Frontal cortex (tissue), 4 donors: ENCODE measurements at places on chromosomes 3 and 15. TPM values are rescaled to one million over a fixed set of nuclear protein-coding genes. Genes with fewer than 3 reads are reported as not detected.

DNA sequence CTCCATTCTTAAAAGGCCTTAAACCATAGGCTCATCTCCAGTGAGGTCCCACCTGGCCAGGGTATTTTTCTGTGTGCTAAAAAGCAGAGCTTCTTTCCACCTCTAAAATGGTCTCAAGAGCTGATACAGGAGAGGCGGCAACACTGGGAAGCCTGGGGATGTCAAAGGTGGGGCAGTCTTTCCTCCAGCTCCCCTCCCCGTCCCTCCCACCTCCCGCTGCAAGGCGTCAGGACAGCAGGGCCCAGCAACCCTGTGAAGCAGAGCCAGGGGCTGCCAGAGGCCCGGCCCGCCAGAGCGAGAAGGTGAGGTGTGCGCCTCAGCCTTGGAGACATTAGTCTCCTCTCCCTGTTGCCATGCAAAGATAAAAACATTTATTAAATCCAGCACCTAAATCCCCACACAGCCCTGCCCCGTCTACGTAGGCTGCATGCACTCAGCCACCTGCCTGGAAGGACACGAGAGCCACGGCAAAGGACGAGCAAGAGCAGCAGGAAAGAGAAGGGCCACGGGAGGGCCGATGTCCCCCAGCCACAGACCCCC, 75.6 kb downstream of the FAM174B start:
- DNase-seq = no peak

GRCh38 chr3:192339214-192339613, 388.1 kb downstream of the FGF12 start:
- no peak for DNase-seq

DNA sequence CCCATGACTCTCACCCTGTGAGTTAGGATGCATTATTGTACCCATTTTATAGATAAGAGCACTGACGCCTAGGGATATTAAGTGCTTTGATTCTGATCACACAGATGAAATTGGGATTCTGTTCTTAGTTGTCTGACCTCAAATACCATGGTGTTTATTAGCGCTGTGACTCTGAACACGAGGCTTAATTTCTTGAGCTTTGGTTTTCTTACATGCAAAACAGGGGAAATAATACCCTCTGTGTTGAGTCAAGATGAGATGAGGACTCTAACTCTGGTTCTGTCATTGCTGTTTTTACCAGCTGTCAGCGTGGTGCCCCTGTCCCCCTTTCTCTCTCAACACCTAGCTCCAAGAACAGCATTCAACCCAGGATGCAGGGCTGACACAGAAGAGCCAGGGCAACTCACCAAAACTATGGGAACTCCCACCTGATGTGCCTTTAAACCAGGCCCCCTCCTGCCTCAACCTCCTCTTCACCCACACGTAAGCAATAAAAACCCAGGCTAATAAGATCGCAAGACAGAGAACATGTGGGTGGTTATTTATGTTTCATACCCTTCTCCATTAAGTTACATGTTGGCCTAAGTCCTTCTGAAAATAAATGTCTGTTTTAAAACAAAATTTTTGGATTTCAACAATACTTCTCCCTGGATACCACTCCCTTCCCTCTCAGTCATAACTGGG, 100.1 kb upstream of the SPATA12 start:
- no peak for DNase-seq

- DNase-seq = peak; percentile 59
These were observed 717 bp downstream of the PXK start for GRCh38 chr3:58333206-58334012.

GRCh38 chr15:39786447-39787056, 3.9 kb upstream of the FSIP1 start:
- DNase-seq = peak; percentile 31

- DNase-seq = no peak
These were observed 282.3 kb downstream of the CNTN6 start for GRCh38 chr3:1375145-1375544.

DNA sequence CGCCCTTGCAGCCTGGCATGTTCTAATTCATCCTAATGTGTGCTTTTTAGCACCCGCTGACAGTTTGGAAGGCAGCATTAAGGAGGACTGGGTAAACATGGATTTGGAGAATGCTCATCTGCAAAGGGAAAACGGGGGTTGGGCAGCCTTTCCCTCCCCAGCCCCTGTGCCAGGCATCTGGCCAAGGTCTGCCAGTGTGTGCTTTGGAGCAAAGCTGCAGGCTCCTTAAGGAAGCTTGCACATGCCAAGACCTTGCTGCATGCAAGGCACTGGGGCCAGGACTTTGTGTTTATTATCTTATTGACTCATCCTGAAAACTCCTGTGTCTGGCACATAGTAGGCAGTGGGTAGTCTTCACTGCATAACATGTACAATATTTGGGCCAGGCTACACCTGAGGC, 20.1 kb downstream of the FAM3D start:
- no peak for DNase-seq

DNA sequence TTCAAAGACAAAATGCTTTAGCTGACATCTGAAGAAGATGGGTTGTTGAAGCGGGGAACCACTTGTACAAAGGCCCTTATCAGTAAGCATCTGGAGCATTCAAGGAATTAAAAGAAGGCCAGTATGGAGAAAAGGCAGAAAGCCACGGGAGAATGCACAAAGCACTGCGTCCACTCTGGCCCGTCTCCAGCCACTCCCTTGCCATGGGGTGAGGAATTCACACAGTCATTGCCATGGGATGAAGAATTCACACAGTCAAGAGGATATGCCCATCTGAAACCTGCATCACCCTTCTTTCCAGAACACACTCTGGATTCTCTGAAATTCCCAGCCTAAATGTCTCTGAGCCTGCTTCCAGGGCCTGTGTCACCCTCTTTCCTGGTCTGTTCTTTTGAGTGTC, 26.7 kb upstream of the STAG1 start:
- no peak for DNase-seq

GRCh38 chr15:38652183-38652794, 87.7 kb upstream of the RASGRP1 start:
- no peak for DNase-seq

GRCh38 chr3:172516318-172517214, 6.7 kb downstream of the TNFSF10 start:
- no peak for DNase-seq

DNA sequence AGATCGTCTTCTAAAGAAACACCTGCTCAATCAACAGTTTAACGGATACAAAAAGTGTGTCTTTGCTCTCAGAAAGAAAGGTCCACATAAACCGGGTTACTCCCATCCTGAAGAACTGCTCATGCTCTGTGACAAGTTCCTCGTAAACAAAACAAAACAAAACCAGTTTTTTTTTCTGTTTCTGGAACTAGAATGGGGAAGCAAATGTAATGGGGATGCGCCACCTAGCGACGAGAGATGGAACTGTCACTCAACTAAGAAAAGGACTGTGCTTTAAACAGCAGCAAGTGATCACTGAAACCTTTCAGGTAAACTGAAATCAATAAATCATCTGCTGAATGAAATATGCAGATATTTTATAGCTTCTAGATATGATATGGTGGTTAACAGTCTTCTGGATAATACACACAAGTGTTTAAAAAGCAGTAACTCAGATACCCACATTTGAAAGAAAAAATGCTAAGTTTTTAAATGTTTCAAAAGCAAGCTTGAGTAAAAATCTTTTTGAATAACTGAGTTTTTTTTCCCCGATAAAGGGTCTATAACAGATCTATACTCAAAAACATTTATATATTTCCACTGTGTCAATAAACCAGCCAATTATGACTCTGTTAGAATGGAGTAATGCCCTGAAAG, 10.9 kb downstream of the TM2D3 start:
- DNase-seq = peak; percentile 58

DNA sequence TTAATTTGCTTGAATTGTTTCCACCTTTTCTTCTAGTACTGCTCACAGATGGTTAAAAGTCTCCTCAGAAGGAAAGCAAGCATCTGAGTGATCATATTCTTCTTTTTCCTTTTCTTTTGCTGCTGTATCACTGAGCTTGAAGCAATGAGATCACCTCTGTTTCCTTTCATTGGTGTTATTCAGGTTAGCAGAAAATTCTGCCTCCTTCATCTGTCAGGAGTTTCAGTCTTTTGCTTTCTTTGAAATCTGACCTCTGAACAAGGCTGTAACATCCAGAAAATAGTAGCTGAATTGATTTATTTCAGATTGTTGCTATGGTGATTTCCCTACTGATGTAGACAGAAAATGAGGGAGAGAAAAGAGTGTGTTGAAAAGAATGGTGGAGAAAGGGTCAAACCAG, 343.0 kb downstream of the MFSD1 start:
- no peak for DNase-seq

Gene FETUB
- total RNA-seq = not detected

Gene IL17RB
- 1.6 TPM for total RNA-seq

Gene MORC1
- total RNA-seq = under 0.01 TPM

Gene ATP13A4
- 10.2 TPM for total RNA-seq

Gene ADGRG7
- total RNA-seq = not detected

Gene SUCLG2
- total RNA-seq = 9.4 TPM

Gene RNU5B-1
- not detected for total RNA-seq
